ENCODE measurements at places on chromosomes 11 and 22.

DNA sequence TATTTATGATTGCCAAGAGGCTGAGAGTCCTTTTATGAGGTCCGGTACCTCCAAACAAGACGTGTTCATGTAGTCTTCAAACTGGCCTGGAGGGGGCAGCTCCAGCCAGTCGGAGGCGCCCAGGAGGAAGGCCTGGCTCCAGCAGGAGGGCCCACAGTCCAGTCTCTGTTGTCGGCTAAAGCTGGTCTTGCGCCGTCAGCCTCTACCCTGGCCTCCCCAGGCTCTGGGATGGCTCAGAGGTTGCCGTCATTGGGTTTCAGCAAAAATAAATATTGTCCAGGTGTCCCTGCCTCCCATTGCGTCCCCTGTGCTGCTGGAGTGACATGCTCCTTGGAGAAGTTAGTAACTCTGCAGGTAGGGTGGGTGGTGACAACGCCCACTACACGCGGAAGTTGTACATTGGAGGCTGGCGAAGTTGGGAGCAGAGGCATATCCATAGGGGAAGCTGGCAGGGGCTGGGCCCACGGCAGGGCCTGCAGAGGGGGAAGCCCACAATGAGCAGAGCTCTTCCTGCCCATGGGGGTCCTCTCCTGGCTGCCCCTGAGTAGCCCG, 1.0 kb upstream of the SLC25A1 start:
- DNase-seq = no peak

GRCh38 chr11:35780951-35781860, 118.6 kb downstream of the TRIM44 start:
- DNase-seq = no peak

- no peak for DNase-seq
Observed at GRCh38 chr22:42816336-42816735, 40.7 kb downstream of the ARFGAP3 start.

GRCh38 chr22:25626624-25626990, 62.1 kb downstream of the GRK3 start:
- no peak for DNase-seq

DNA sequence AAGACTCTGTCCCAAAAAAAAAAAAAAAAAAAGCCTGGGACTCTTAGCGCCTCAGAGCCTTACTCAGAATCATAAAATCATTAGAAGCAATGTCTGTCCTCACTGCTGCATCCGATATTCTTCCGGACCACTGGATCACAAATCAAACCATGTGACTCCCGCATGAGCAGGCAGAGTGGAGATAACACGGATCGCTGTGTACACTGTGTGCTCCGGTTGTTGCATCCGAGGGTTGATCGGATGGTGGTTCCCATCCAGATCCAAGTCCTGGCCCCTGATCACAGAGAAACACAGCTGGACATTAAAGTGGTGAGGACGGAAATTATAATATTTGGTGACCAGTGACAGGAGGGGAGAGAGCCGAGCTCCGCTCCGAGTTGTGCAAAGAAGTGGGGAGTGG, 9.7 kb upstream of the TXNRD2 start:
- no peak for DNase-seq

DNA sequence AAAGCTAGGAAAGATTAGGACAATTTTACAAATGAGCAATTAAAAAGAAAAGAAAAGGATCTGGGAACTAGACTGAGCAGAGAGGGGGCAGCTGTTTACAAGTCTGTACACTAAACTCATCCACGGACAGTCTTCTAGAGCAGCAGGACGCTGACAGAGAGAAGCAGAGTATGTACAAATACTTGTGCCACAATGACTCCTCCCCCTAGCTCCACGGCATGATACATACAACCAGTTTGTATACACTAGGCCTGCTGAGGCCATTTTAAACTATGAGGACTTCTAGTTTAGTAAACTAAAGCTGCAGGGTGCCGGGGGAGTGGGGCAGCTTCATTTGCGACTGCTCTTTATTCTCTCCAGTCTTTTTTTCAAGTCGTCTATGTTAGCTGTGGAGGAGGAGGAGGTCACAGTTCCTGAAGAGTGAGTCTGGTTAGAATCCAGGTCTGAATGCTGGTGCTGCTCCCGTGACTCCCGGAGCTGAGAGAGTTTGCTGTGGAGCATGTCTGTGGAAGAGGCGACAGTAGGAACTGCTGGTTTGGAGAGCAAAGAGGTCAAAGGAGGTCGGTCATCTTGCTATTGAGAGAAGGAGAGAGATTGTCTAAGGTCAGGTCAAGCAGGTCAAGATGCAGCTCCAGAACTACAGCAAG, 24.8 kb downstream of the F2 start:
- no peak for DNase-seq

GRCh38 chr11:43585877-43586608, 94.5 kb upstream of the HSD17B12 start:
- no peak for DNase-seq

GRCh38 chr11:47918882-47919495, 61.4 kb upstream of the PTPRJ start:
- DNase-seq = no peak

DNA sequence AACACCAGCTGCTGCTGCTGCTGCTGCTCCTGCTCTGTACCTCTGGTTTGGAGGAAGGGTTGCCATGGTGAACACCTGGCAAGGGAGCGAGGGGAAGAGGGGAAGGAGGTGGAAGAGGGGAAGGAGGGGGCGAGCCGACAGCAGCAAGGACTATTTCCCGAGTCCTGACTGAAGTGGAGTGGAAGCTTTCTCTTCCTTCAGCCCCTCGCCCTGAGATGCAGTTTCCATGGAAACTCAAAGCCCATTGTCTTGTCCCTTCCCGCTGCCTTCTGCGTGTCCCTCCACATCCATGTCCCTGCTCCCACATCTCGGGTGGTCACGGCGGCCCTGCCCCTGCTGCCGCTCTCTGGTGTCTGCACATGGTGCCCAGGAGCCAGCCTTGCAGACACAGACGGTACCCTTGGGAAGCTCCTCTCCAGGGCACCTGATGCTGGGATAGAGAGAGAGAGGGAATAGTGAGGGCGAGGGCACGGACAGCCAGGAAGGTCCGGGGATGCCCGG, 28.6 kb downstream of the FAM83F start:
- no peak for DNase-seq

GRCh38 chr11:132904091-132904490, 628.2 kb downstream of the OPCML start:
- no peak for DNase-seq

- no peak for DNase-seq
Observed at GRCh38 chr22:44108076-44108475, 72.6 kb upstream of the PARVG start.

DNA sequence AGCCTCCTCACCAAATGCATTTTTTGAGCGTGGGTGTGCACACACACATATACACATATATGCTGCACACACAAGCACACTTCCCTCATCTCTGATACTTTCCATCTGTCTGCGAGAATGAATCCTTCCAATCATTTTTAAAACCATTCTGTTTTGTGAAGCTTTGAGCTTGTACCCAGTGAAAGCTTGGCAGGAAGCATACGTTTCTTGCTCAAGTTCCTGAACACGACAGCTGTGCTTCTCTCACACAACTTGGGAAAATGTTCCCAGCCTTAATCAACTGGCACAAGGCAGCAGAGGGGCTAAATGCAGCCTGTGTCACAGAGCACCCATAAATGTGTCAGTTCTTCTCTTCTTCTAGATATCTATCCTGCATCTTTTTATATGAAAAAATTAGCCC, 524.0 kb upstream of the KIRREL3 start:
- no peak for DNase-seq

- DNase-seq = peak; percentile 13
Observed at GRCh38 chr22:19941365-19942082, at the start of the genes COMT and TXNRD2. Gene COMT (plus strand): TSS chr22:19941772. CDS start chr22:19962527, 20,755 bp downstream. Gene TXNRD2 (minus strand): TSS chr22:19941818. CDS start chr22:19941803, 15 bp downstream.

- no peak for DNase-seq
Observed at GRCh38 chr11:73991471-73992006, 8.9 kb upstream of the UCP2 start.

DNA sequence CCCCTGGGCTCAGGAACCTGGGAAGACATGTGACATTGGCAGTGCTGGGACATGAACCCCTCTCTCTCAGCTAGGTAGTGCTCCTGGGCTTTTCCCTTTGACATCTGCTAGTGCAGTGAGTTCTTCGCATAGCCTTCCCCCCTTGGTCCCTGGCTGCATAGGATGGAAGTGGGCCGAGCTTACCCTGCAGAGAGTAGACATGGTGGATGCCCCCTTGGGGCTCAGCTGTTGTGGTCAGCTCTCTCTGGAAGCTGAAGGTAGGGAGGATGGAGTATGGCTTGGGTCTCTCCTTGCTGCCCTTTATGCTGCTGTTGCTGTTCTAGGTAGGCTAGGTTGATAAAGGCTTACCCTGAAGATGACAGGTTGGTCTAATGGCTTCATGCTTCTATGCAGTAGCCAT, 92.1 kb downstream of the ZBTB16 start:
- DNase-seq = no peak

DNA sequence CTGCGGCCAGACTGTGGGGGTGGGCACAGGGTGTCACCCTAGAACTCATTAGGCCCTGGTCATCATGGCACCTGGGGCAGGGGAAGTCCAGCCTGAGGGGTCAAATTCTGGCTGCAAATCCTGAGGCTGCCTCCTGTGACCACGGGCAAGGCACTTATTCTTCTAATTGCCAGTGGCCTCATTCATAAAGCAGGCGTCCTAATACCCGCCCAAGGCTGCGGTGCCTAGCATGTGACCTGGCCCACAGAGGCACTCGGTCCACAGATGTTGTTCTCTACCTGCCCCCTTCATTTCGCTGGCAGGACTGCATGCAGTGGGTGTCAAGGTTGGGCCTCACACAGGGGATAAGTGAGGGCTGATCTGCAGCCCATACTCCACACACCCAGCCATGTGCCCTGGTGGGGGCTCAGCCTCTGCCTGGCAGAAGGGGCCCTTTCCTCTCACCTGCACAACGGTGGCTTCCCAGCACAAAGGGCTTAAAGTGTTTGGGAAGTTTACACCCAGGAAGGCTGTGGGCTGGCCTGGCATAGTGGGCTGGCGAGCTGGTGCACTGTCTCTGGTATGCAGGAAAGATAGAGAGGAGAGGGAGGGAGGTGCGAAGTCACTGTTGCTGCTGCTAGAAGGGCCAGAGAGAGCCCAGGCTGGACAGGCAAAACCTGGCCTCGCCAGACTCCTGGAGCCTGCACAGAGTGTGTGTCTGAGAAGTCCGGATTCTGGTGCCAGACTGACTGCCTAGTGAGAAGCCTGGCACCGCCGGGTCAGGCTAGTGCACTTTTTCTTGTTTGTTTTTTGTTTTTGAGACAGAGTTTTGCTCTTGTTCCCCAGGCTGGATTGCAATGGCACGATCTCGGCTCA, 3.2 kb downstream of the MPST start:
- no peak for DNase-seq

- DNase-seq = no peak
Observed at GRCh38 chr11:70076461-70076931, 1.6 kb upstream of the ANO1 start.

- no peak for DNase-seq
Observed at GRCh38 chr11:130622141-130622542, 173.7 kb downstream of the ADAMTS15 start.

GRCh38 chr11:77422687-77423086, 51.2 kb downstream of the PAK1 start:
- DNase-seq = no peak

GRCh38 chr22:39234472-39234787, 10.4 kb downstream of the PDGFB start:
- no peak for DNase-seq

GRCh38 chr22:44449683-44450425, 48.2 kb downstream of the RTL6 start:
- no peak for DNase-seq

DNA sequence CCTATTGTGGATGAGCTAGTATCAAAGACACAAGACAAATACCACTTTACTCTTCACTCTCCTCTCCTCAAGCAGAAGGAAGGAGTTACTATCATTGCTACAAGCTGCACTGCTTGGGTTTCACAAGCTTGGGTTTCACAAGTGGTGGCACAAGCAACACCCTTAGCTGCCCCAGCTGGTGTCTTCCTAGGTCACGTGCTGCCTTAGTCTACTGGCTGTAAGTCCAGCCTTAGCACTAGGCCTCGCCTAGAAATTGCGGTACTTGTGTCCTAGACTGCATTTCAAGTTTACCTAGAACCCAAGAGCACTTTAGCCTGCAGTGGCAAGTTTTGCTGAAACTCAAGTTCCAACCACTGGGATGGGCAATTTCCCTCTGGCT, 86.6 kb downstream of the EHF start:
- DNase-seq = no peak

GRCh38 chr11:128705124-128705920, 11.4 kb downstream of the FLI1 start:
- no peak for DNase-seq

GRCh38 chr11:59172345-59173079, 580 bp downstream of the DTX4 start:
- no peak for DNase-seq

GRCh38 chr22:20783844-20784723, 10.2 kb downstream of the SERPIND1 start:
- no peak for DNase-seq

DNA sequence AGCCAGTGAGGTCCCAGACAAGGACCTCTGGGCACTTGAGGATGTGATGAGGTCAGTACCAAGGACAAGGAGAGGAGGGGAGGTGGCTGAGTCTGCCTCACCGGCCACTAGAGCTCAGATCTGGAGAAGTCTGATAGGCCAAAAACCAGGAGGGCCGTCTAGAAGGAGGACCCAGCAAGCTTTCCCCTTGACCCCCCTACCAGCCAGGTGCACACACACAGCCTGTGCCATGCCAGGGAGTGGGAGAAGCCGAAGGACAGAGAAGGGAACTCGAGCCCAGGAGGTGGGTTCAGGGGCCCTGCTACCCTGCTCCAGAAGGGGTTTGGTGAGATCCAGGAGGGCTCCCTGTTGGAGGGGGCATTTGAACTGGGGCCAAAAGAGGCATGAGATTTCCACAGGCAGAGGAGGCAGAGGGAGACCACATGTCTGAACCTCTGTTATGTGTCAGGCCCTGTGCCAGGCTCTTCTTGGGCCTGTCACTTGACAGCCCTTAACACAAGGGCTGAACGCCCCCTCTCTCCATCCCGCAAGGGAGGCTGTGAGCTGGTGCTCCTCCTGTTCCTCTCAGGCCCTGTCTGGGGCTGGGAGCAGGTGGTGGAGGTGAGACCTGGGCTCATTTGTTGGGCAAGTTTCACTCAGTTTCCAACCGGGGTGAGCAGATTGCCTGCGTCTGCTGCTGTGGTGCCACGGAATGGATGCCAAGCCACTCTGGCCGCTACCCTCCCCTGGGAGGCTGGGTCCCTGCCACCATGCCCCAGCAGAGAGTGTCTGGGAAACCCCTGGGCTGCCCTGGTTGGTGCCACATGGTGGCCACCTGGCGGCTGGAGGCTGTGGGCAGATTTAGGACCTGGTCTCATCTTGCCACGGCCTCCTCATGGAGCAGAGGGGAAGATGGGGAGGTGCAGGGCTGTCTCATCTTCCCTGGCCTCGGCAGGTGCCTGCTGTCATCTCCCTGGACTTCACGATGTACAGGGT, 65.2 kb downstream of the MPPED1 start:
- DNase-seq = no peak

GRCh38 chr11:69342588-69343330, 48.8 kb downstream of the MYEOV start:
- no peak for DNase-seq

All from stimulated activated CD4-positive, alpha-beta T cell treated with anti-CD3 and anti-CD28 coated beads, TNF-alpha, amount 100 ng/mL, for 1 hour (primary cell).